Left forelimb (tissue), 1 donor: ENCODE measurements at places on chromosomes 5 and 9.

DNA sequence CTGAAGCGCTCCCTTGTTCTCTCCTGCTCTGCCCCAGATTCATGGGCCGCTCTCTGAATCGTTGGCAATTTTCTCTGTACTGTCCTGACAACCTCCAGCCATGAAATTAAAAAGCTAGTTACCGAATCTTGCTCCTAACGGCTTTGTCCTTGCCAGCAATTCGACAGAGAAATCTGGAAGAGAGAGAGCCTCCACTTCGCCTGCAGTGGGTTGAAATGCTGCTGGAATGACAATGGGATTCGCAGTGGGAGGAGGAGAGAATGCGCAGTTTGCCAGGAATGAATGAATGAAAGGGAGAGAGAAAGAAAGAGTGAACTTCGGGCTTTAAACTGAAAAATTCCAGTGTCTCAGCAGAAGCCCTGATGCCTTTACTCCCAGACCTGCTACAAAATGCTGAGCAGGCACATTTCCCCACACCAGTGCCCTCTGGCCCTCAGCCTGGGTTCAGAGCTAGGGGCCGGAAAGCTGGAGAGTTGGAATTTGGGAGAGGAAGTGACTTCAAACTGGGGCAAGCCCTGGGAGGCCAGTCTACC lies 11.5 kb upstream of the BOD1 start:
- no peak for DNase-seq

GRCh38 chr5:118678746-118679145 lies 309.6 kb downstream of the DTWD2 start:
- no peak for DNase-seq

DNA sequence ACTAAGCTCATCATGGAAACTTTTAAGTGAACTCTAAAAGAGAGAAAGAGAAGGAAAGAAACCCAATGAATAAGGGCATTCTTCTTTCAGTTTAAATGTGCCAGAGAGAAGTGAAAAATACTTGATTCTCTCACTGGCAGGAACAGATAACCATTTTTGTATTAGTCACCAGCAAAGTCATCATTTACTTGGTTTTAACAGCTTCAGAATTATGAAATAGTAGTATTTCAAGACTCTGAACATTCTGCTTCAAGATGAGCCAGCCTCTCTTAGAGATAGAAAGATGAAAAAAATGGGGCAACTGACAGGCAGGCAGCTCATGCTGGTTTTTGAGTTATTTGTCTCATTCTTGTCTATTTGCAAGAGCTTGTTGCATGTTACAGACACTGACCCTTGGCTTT lies 103.5 kb downstream of the GCNT1 start:
- DNase-seq: no peak

DNA sequence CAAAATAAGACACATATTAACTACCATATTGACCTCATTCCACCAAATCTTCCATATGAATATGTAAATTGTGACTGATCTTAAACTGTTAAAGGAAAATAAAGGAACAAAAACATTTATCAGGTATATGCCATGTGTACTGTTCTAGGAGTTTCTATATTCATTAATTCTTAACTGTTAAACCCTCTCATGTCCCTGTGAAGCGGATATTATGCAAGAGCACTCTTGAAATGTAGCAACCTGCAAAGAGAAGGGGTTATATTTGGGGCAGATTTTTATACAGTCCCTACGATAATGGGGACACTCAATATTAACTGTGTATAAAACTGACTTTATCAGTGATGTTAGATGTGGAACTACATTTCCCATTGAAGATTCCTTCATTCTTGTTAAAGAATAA lies 184.9 kb upstream of the OR13F1 start:
- no peak for DNase-seq

DNA sequence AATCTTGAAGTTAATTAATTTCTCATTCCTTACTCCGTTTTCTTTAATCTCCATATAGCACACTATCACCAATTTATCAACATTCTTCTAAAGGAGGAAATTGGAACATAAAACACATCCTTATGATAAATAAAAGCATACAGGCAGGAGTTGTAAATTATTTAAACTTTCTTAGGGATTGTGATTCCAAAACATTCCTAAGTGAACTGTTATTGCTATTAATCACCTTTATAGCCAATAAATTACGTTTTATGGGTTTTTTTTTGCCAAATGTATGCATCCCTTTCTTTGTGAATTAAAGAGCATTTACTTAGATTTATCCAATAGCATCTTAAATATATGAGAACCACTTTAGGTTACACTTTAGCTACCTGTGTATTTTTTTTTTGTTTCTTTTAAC lies 55.3 kb downstream of the FBXO4 start:
- no peak for DNase-seq
